ENCODE measurements at places on chromosomes 12 and 14.

- no peak for DNase-seq
Measured at GRCh38 chr12:115382681-115383080, 698.7 kb upstream of the TBX3 start.

GRCh38 chr12:31897781-31898503 is 61.3 kb upstream of the RESF1 start:
- DNase-seq: peak; percentile 40

GRCh38 chr12:117525766-117526165 is 164.3 kb upstream of the NOS1 start:
- no peak for DNase-seq

DNA sequence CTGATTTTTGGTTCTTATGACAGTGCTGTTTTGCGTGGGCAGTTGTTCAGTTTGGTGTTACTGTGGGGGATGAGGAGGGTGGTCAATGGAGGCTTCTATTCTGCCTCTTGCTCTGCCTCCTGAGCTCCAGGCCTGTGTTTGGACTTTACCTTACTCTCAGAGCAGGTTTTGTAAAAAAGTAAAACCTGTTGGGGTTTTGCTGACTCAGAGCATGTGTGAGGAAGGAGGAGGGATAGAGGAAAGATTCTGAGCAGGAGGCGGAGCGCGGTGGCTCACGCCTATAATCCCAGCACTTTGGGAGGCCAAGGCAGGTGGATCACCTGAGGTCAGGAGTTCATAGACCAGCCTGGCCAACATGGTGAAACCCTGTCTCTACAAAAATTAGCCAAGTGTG is 6.7 kb downstream of the A2ML1 start:
- DNase-seq: no peak

GRCh38 chr12:51970904-51971646 is 19.6 kb downstream of the ACVR1B start:
- DNase-seq: no peak

DNA sequence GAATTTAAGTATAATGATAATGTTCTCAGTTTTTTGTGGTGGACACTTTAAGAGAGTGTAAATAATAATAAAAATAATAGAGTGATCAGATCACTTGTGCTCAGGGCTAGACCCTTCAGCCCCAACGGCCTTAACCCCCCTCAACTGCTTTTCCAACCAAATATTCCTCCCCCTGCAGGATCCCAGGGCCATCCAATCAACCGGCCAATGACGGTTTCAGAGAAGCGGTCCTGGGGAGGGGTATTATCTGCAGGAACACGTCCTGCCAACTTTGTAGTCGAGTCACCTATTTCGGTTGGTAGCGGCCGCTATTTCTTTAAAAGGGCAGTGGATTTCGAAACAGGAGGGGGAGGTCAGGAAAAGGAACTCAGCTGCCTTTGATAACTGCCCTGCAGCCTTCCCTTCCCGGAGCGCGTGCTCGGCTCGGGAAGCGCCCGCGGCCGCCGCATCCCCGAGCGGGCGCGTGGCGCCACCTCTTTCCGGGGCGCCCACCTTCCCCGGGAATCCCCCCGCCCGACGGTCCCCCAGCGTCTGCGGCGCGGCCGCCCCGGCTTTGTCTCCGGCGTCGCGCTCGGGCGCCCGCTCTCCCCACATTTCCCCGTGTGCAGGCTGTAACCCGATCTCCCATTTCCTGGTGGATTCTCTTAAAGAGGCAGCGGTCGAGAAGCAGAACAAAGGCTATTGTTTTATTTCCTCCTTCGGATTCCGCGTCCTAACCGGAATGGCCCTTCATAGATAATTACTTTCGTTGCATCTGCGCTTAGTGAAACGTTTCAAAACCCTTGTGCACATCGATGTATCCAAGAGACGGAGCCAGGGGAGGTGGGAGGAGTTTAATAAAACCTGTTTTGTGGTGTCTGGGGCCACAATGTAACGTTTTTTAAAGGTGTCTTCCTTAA is 711 bp upstream of the ETV6 start:
- peak; percentile 84 for DNase-seq

DNA sequence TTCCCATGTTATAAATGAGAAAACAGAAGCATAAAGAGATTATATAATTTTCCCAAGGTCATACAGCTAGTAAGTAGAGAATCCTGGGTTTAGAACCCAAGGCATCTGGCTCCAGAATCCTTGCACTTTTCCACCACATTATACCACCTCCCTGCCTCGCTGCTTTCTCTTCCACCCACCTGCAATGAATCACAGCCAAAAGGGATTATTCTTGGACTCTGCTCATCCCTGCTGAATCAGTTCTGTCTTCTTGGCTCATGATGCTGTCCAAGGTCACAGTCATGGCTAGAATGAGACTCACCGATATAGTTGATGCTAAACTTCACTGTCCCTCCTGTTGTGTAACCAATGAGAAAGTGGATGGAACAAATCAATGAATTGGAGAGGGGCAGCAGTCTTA is 356.6 kb downstream of the FUT8 start:
- DNase-seq: no peak

GRCh38 chr14:61749264-61749663 is 13.0 kb upstream of the SNAPC1 start:
- DNase-seq: no peak

DNA sequence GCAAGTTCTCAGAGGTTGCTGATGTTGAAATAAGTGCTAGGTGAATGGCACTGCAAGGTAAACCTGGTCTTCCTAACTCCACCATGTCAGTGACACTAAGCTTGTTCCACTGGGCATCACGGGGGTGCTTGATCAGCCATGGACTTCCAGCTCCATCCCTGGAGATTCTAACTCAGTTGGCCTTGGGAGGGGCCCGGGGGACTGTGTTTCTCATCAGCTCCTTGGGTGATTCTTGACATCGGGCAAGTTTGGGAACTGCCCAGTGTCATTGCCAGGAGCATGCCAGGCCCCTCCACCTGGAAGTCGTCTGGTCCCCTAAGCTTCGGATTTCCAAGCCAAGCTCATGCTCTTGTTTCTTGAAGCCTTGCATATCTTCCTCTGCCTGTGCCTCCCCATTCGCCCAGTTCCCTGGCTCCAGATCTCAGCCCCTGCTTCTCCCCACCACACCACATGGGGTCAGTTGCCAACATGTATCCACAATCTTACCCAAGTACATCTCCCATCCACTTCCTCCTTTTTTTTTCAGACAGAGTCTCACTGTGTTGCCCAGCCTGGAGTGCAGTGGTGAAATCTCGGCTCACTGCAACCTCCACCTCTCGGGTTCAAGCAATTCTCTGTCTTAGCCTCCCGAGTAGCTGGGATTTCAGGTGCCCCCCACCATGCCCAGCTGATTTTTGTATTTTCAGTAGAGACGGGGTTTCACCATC is 30.7 kb upstream of the RFLNA start:
- DNase-seq: no peak

GRCh38 chr14:63533474-63533873 is 9.7 kb downstream of the PPP2R5E start:
- DNase-seq: no peak

- peak; percentile 28 for DNase-seq
Measured at GRCh38 chr12:45216230-45216982, 511 bp downstream of the ANO6 start.

- no peak for DNase-seq
Measured at GRCh38 chr12:50678650-50679365, 85.1 kb upstream of the ATF1 start.

- DNase-seq: no peak
Measured at GRCh38 chr14:30291216-30291615, 267.7 kb upstream of the G2E3 start.

- no peak for DNase-seq
Measured at GRCh38 chr14:22502007-22502406, 87.0 kb downstream of the DAD1 start.

GRCh38 chr12:3273409-3273853 is 196.3 kb downstream of the TSPAN9 start:
- DNase-seq: no peak

Data from NCI-H1105 (cell line).